ENCODE measurements at places on chromosomes 5 and 9.

DNA sequence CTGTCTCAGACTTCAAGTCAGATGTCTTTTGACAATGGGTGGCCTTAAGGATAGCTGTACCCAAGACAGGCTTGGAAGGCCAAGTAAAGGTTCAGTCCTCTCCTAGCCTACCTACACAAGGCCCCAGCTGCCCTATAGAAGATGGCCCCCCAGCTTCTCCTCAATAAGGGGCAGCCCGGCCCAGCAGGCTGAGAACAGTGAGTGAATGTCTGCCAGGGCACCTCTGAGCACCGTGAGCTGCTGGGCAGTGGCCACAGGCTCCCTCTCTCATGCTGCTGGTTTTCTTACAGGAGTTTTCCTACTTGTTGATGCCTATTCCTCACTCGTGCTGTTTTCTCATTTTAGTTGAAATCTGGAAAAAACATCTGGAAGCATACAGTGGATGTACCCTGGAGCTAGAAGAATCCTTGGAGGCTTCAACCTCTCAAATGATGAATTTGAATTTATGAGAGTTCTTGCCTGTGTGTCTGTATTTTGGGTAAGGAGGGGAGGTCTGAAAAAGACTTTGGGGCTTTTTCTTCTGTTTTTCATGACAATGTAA lies 40.1 kb downstream of the SECISBP2 start:
- no peak for DNase-seq

GRCh38 chr9:18910916-18911315 lies 122.1 kb downstream of the SAXO1 start:
- DNase-seq: no peak

GRCh38 chr9:20611691-20612287 lies 10.5 kb downstream of the MLLT3 start:
- no peak for DNase-seq

GRCh38 chr5:64680289-64680688 lies 10.0 kb upstream of the SHISAL2B start:
- no peak for DNase-seq

- DNase-seq: no peak
Measured at GRCh38 chr9:16679327-16679821, 191.1 kb downstream of the BNC2 start.
